Left renal pelvis (tissue), 4 donors: ENCODE measurements at places on chromosomes 4 and X. TPM values are rescaled to one million over a fixed set of nuclear protein-coding genes. Genes with fewer than 3 reads are reported as not detected.

DNA sequence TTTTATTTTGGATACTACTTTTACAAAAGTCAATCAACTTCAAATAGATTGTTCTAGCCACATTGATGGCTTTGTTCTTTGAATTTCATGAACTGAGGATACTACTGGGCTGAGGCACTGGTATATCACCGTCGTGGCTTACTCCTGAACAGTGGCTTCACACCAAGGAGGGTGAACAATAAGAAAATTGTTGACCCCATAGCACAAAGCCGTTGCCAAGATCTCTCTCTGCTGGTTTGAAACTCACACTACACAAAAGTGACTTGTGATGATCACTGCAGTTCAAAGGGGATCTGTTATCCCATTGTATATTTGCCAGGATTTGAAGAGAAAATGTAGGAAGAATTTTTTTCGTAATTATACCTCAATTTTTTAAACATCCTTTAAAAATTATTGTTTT, 119.6 kb downstream of the PDLIM5 start:
- DNase-seq, result no peak

- peak; percentile 4 for DNase-seq
Observed at GRCh38 chrX:15242899-15243555, 26.9 kb downstream of the ASB9 start.

DNA sequence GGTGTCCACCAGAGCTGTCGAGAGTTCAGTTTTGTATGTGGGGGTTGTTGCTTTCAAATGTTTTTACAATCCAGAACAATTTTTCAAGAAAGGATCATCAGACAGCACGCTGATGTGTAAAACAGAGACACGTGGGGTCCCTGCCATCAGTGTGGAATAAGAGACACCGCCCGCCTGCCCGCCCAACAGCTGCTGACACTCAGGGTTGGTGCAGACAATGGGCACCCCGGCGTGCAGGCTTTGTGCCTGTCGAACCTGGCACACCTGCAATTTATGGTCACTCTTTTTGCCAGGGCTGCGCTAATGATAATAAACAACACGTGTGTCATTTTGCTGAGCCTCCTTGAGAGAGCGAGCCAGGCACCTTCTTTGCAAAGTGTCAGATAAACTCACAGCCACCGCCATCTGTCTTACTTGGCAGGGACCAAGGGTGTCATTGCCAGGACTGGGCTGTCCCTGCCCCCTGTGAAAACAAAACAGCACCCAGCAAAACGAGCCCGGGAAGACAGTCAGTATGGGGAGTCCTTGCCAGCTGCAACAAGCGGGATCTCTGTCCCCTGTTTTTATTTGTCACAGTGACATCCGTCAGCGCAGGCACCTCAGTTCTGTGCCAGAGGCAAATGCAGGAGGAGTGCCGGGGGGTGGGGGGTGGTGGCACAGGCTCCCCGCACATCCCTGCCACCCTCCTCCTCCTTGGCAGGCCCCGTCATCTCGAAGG, 69.1 kb downstream of the PSAPL1 start:
- DNase-seq, result no peak

DNA sequence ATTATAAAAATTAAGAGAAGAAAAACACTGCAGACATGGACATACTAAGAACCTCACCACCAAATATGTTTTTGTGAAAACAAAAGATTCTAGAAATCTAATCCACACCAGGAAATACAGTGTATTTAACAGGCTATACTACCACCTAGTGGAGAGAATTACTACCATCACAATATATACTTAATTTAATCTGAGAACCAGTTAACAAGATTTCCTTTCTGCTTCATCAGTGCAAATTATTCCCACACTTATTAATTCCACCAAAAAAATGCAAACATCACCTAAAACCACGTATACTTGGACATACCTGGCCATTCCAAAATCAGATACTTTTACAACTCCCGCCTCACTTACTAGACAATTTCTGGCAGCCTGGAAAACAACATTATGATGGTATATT, 7.0 kb upstream of the TXK start:
- DNase-seq, result no peak

GRCh38 chrX:63250253-63250868, 100.8 kb downstream of the SPIN4 start:
- peak; percentile 52 for DNase-seq

DNA sequence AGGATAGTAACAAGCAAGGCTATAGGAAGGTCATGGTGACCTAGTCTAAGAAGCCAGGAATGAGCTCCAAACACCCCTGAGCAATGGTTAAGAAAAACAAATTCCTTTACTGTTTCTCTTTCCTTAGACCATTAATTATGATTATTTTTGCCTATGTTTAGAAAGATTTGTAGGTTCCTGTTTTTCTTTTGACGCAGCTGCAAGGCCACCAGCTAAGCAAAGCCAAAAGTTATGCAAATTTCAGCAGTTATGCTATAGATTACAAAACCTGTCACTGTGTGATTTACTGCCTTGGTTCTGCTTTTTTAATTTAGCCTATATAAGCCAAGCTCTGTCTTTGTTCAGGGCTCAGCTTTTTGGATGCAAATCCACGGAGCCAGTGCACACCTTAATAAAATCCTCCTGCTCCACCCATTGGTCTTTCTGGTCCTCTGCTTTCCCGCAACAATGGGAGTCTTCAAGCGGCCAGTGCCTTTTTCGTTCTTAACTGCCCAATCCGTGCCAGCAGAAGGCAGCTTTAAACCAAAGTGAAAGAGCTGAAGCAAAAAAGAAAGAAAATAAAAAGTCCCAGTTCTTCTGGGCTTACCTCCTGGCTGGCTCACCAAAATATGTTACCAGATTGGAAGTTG, 1.4 kb upstream of the CEP135 start:
- DNase-seq, result no peak

GRCh38 chrX:135688137-135688536, 25.3 kb upstream of the CT45A1 start:
- no peak for DNase-seq

DNA sequence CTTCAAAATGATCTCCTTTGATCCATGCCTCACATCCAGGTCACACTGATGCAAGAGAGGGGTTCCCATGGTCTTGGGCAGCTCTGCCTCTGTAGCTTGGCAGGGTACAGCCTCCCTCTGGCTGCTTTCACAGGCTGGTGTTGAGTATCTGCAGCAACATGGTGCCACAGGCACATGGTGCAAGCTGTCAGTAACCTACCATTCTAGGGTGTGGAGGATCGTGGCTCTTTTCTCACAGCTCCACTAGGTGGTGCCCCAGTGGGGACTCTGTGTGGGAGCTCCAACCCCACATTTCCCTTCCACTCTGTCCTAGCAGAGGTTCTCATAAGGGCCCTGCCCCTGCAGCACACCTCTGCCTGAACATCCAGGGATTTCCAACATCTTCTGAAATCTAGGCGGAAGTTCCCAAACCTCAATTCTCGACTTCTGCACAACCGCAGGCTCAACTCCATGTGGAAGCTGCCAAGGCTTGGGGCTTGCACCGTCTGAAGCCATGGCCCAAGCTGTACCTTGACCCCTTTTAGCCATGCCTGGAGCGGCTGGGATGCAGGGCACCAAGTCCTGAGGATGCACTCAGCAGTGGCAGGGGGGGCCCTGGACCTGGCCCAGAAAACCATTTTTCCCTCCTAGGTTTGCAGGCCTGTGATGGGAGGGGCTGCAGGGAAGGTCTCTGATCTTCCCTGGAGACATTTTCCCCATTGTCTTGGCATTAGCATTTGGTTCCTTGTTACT, 137.8 kb upstream of the NUDT6 start:
- no peak for DNase-seq

The ARMCX4 gene
- polyA plus RNA-seq, result 31.0 TPM

The RAPGEF2 gene
- polyA plus RNA-seq, result 49.7 TPM

The SPANXA1 gene
- polyA plus RNA-seq, result not detected

The SLC10A4 gene
- polyA plus RNA-seq, result 2.3 TPM
